A673 (cell line): ENCODE measurements at places on chromosomes 3 and 15. TPM values are rescaled to one million over a fixed set of nuclear protein-coding genes. Genes with fewer than 3 reads are reported as not detected.

GRCh38 chr3:139934613-139935015, 371 bp upstream of the CLSTN2 start:
- H3K4me1 ChIP-seq = peaks cover 14% of the 10 kb centered on the region
- H3K27me3 ChIP-seq = peaks cover 26% of the 10 kb centered on the region
- H3K27ac ChIP-seq = no peak overlapping the region
- H3K36me3 ChIP-seq = no peaks in the 10 kb centered on the region
- DNase-seq = peak; percentile 58

GRCh38 chr15:82647835-82648256, 683 bp upstream of the CPEB1 start:
- H3K36me3 ChIP-seq = no peaks in the 10 kb centered on the region
- peaks cover 82% of the 10 kb centered on the region for H3K27me3 ChIP-seq
- peak overlapping the region; percentile 38 for H3K4me3 ChIP-seq
- H3K4me1 ChIP-seq = peaks cover 6% of the 10 kb centered on the region
- H3K27ac ChIP-seq = no peak overlapping the region

- H3K36me3 ChIP-seq = no peaks in the 10 kb centered on the region
- DNase-seq = peak; percentile 56
- H3K27me3 ChIP-seq = no peaks in the 10 kb centered on the region
- peaks cover 6% of the 10 kb centered on the region for H3K4me1 ChIP-seq
Measured at GRCh38 chr3:53938645-53939044, 47.0 kb upstream of the SELENOK start.

GRCh38 chr15:66734961-66735908, 33.2 kb downstream of the SMAD6 start:
- peaks cover 9% of the 10 kb centered on the region for H3K4me1 ChIP-seq
- H3K4me3 ChIP-seq = no peak overlapping the region
- H3K27ac ChIP-seq = no peak overlapping the region
- no peak for DNase-seq

DNA sequence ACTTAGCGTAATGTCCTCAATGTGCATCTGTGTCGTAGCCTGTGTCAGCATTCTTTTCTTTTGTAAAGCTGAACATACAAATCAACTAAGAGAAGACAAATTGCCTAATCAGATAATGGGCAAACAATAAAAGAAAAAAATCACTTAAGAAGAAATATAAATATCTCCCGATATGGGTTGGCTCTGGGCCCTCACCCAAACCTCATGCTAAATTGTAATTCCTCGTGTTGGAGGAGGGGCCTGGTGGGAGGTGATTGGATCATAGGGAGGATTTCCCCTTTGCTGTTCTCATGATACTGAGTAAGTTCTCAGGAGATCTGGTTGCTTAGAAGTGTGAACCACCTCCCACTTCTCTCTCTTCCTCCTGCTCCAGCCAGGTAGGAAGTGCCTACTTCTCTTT, 285.0 kb upstream of the LYSMD4 start:
- DNase-seq = peak; percentile 9
- no peak overlapping the region for H3K27ac ChIP-seq
- H3K36me3 ChIP-seq = no peaks in the 10 kb centered on the region
- no peaks in the 10 kb centered on the region for H3K4me1 ChIP-seq
- no peaks in the 10 kb centered on the region for H3K27me3 ChIP-seq
- H3K4me3 ChIP-seq = no peak overlapping the region

GRCh38 chr3:143360244-143360643, 240.7 kb downstream of the CHST2 start:
- H3K4me3 ChIP-seq = no peak overlapping the region
- no peak overlapping the region for H3K27ac ChIP-seq
- no peaks in the 10 kb centered on the region for H3K36me3 ChIP-seq
- DNase-seq = no peak
- H3K4me1 ChIP-seq = no peaks in the 10 kb centered on the region

GRCh38 chr15:70063261-70063925, 34.3 kb downstream of the TLE3 start:
- DNase-seq = no peak
- H3K27ac ChIP-seq = no peak overlapping the region
- no peaks in the 10 kb centered on the region for H3K27me3 ChIP-seq
- H3K4me1 ChIP-seq = peaks cover 37% of the 10 kb centered on the region

GRCh38 chr15:38788918-38789317, 224.3 kb upstream of the RASGRP1 start:
- H3K4me3 ChIP-seq = no peak overlapping the region
- no peak overlapping the region for H3K27ac ChIP-seq
- H3K27me3 ChIP-seq = peaks cover 2% of the 10 kb centered on the region

DNA sequence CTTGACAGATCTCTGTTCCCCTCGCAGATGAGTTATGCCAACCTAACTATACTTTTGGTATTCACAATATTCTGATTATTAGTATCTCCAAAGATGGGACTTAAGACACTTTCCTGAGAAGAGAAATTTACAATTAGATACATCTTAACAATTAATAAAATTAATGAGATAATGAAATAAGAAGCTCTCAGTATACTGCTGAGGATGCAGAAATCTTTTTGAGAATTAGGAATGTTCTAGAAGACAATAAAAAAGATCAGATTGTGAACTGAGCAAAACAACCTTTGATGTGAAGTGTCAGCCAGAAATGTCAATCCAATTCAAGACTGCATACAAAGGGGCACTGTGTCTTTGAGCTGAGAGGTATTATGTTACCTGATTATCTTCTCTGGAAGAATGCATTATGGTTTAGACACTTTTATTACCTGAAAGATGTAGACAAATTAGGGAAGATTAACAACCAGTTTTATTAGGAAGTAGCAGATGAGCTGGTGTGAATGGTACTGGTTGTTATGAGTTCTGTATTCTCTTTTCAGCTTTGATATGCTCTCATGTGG, 262.9 kb downstream of the TIGIT start:
- H3K27ac ChIP-seq = no peak overlapping the region
- no peaks in the 10 kb centered on the region for H3K4me1 ChIP-seq
- no peaks in the 10 kb centered on the region for H3K27me3 ChIP-seq
- no peaks in the 10 kb centered on the region for H3K36me3 ChIP-seq

DNA sequence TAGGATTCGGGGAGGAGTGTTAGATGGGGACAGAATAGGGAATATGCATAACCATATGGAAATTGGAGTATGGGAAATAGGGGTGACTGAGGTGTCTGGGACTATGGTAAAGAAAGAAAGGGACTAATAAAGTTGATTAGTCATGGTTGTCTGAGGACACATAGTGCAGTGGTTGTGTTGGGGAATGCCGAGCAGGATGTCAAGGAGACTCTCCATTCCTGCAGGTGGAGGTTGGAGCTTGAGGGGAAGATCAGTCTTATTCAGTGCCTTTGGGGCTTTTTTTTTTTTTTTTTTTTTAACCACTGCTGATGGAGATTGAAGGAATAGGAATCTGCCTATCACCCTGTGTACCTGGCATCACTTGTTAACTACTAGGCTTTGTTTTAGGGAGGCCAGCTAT, 10.8 kb downstream of the NMD3 start:
- peaks cover 71% of the 10 kb centered on the region for H3K36me3 ChIP-seq
- no peak for DNase-seq
- no peaks in the 10 kb centered on the region for H3K4me1 ChIP-seq
- H3K27me3 ChIP-seq = no peaks in the 10 kb centered on the region

DNA sequence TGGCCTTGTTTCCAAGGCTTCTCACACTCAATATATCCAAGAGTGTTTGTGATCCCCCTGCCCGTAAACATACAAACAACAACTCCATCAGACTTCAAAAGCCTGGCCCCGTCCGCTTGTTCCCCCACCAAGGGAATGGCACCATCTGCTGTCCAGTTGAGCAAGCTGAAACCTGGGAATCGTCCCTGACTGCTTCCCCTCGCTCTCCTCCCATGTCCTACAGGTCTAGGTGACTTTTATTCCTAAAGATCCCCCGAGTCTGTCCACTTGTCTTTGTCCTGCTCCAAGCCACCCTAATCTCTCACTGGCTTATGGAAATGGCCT, 27.9 kb upstream of the FAM174B start:
- no peaks in the 10 kb centered on the region for H3K36me3 ChIP-seq
- H3K27me3 ChIP-seq = no peaks in the 10 kb centered on the region
- no peak overlapping the region for H3K4me3 ChIP-seq
- H3K27ac ChIP-seq = no peak overlapping the region
- peaks cover 7% of the 10 kb centered on the region for H3K4me1 ChIP-seq
- DNase-seq = no peak

DNA sequence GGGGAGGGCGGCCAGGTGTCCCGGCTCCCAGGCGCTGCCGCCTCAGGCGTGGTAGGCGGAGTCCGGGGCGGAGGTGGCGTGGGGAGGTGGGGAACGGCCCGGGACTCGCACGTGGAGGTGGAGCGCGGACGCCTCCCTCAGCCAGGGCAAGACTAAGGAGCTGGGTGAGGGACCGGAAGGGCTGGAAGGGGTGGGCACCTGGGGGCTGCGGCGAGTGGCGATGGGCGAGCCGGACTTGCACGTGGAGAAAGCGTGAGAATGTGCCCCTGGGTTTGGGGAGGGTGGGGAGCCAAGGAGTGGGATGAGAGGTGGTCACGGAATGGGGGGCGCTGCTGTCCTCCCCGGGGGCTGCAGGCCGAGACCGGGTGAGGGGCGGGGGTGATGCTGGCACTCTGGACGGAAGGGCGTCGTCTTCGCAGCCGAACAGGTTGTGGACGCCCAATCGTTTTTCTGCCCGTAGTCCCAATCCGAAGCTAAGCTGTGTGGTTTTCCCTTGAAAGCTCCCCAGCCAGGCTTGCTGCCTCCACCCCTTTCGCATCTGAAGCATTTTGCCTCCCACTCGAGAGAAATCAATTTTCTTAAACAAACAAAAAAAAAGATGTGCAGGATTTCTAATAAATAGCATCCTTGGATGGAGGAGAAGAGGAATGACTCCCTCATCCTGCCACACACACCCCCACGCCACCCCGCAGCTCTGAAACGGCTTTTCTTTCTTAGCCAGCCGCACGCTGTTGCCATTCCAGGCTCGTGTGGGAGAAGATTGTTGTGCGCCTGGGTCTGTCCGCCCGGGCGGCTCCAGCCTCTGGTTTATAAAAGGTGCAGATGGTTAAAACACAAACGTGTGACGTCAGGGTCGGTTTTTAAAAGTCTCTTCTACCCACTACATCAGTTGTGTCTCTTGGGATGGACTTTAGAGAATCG, 62.5 kb upstream of the ANKRD28 start:
- H3K27me3 ChIP-seq = no peaks in the 10 kb centered on the region
- peaks cover 8% of the 10 kb centered on the region for H3K4me1 ChIP-seq
- peak overlapping the region; percentile 75 for H3K4me3 ChIP-seq
- peak overlapping the region; percentile 10 for H3K27ac ChIP-seq
- H3K36me3 ChIP-seq = no peaks in the 10 kb centered on the region

DNA sequence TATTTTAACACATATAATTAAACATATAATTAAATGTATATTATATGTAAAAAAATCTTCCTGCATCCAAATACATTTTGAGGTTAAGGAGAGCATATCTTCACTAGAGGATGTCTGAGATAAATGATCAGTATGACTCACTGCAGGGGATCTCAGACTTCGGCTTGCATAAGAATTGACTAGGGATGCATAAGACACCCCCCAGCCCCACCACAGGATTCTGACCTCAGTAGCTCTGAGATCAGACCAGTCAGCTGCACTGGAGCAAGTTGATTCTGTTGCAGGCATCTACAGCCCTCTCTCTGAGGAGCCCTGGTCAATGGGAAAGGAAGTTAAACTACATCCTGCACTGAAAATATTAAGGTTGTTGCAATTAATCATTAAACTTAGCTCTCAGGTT, 29.0 kb upstream of the TBC1D21 start:
- H3K27me3 ChIP-seq = peaks cover 65% of the 10 kb centered on the region
- no peaks in the 10 kb centered on the region for H3K4me1 ChIP-seq
- no peak overlapping the region for H3K27ac ChIP-seq
- no peak overlapping the region for H3K4me3 ChIP-seq
- H3K36me3 ChIP-seq = no peaks in the 10 kb centered on the region

DNA sequence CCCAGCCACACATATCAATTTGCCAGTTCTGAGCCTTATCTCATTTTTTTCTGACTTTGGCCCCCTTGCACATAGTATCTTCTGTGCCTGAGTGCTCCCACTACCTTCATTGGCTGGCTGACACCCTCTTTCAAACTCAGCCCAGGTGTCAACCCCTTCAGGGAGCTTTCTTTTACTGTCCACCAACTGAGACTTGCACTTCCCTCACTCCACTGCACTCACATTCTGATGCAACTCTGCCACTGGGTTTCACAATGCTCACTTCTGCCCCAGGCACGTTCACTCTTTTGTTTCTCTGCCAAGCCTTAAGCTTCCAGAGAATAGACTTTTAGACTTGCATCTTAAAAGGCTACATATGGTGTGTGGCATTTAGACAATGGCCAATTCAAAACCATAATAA, 101.5 kb upstream of the CBLB start:
- H3K36me3 ChIP-seq = no peaks in the 10 kb centered on the region
- H3K4me1 ChIP-seq = no peaks in the 10 kb centered on the region
- H3K27ac ChIP-seq = peak overlapping the region; percentile 52
- no peaks in the 10 kb centered on the region for H3K27me3 ChIP-seq
- H3K4me3 ChIP-seq = no peak overlapping the region

Gene POPDC2
- 0.72 and 0.99 TPM in 2 replicates for total RNA-seq

Gene FBLN2
- total RNA-seq = 0.71 and 1.3 TPM in 2 replicates

Gene MNS1
- total RNA-seq = 28.7 and 29.9 TPM in 2 replicates

Gene EPHB1
- total RNA-seq = 0.11 and 0.61 TPM in 2 replicates

Gene FSD2
- not detected in 2 replicates for total RNA-seq

Gene CX3CR1
- total RNA-seq = not detected in 2 replicates
